ENCODE measurements at places on chromosomes 16 and 17. TPM values are rescaled to one million over a fixed set of nuclear protein-coding genes. Genes with fewer than 3 reads are reported as not detected.

- no peak for DNase-seq
These were observed 137.3 kb upstream of the CCL2 start for GRCh38 chr17:34117811-34118210.

DNA sequence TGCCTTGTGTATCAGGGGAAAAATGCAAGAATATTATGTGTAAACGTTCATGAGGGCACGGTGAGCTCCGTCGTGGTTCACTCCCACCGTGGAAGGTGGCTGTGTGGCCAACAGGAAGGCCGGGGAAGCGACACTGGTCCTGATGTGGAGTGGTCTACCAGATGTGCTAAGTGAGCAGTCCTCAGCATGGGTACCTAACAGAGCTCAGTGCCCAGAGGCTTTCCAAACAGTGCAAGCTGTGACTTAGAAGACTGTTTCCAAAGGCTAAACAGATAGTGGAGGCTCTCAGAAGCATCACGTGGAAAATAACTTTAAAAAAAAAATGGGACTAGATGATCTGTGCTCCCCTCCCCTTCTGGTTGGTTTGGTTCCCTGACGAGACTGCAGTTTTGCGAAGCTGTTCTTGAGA, 199.3 kb upstream of the CHMP6 start:
- no peak for DNase-seq

- DNase-seq, result no peak
These were observed 6.0 kb downstream of the NAGPA start for GRCh38 chr16:5027575-5028235.

DNA sequence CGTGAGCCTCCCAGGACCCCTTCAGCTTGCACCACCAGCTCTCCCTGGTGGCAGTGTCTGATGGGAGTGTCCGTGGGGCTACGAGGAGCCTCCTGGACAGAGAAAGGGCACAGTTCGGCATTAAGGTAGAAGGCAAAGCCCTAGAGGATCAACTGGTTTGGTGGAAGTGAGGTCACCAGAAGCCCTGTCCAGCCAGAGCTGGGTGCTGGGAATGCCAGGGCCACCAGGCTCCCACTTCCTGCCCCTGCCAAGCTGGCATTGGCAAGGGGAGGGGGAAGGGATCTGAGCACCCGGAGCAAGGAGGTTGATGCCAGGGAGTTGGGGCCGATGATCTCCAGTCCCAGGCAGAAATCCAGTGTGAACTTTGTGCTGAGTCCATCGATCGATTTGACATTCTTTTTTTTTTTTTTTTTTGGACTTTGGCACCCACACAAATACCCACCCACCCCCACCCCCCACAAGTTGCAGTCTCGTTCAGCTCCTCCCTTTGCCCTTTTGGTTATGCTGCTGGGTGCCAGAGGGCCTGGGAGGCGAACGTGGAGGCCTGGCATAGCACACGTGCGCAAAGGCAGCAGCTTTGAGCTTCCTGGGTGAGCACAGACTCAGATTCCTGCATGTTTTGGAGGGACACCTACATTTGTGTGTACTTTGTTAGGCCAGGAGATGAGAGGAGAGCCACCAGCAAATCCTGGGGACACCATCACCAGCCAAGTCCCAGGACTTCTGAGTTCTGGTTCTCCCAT, 2.1 kb downstream of the NHERF1 start:
- DNase-seq, result peak; percentile 55

- DNase-seq, result peak; percentile 57
These were observed 14.4 kb upstream of the CBX8 start for GRCh38 chr17:79811011-79811867.

- peak; percentile 81 for DNase-seq
These were observed 129.6 kb downstream of the CPPED1 start for GRCh38 chr16:12674071-12674470.

GRCh38 chr17:31631766-31632165, 227.3 kb downstream of the COPRS start:
- DNase-seq, result peak; percentile 77

GRCh38 chr17:57289613-57290012, 33.3 kb downstream of the MSI2 start:
- no peak for DNase-seq

The SCARF1 gene
- total RNA-seq, result 0.47 TPM

The KRTAP4-8 gene
- not detected for total RNA-seq

The PAM16 gene
- 38.6 TPM for total RNA-seq

The CCDC154 gene
- total RNA-seq, result not detected

The ABCA9 gene
- not detected for total RNA-seq

The FOXL1 gene
- total RNA-seq, result 4.1 TPM

The ERI2 gene
- total RNA-seq, result 14.0 TPM
